Thymus (tissue), 14 donors: ENCODE measurements at places on chromosomes 1 and 21. TPM values are rescaled to one million over a fixed set of nuclear protein-coding genes. Genes with fewer than 3 reads are reported as not detected.

Gene IVL
- total RNA-seq: 0.57 TPM

Gene SPAG17
- 0.33 TPM for total RNA-seq

Gene F13B
- under 0.01 TPM for total RNA-seq

Gene LCE3D
- total RNA-seq: not detected

Gene ANGPTL1
- 3.9 TPM for total RNA-seq

Gene MYOG
- total RNA-seq: 7.8 TPM

Gene GBP4
- 14.8 TPM for total RNA-seq

Gene RAP1GAP
- 3.5 TPM for total RNA-seq

Gene TFF1
- not detected for total RNA-seq

Gene KRTAP19-1
- total RNA-seq: not detected

Gene CELA2A
- total RNA-seq: 0.14 TPM

Gene GPR37L1
- under 0.01 TPM for total RNA-seq
